ENCODE measurements at places on chromosomes 7 and 10.
A peak's percentile ranks its signal among the peaks of the same experiment; 100 is the strongest.

- peak; percentile 62 for DNase-seq
These were observed 9.3 kb upstream of the CHCHD1 start for GRCh38 chr10:73772281-73773151.

- peak; percentile 38 for DNase-seq
These were observed 26.2 kb downstream of the ADK start for GRCh38 chr10:74177140-74177677.

DNA sequence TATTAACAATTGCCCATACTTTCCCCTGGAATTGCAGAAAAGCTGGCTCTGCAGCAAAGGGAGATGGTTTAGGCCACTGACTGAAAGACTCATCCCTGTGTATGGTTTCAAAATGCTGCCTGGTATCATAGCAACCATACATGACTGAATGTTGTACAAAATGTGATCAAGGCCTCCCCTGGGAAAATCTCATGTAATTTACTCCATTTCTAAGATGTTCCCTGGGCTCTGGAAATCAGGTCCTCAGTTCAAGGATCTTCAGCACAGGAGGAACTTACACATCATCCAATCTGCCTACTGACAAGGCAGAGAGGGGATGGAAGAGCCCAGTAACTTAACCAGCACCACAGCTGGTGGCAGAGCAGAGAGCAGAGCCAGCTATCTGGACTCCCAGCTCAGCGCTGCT lies 111.8 kb downstream of the JAZF1 start:
- DNase-seq: no peak

DNA sequence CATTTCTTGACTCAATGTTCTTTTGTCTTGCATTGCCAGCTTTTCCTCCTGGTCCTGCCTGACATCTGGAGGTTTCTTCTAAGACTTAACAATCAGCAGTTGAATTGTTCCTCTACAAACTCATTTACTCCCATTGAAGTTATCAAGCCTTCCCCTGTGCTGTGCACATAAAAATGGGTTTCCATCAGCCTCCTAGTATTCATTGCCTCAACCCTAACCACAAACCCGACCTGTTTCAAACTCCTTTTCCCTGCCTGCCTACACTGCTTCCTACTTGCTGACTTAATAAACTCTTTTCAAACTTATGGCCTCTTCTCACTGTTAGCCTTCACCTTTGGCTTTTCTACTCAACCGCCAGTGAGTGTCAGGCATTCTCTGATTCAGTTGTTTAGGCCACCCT lies 9.4 kb upstream of the CDK6 start:
- DNase-seq: no peak

DNA sequence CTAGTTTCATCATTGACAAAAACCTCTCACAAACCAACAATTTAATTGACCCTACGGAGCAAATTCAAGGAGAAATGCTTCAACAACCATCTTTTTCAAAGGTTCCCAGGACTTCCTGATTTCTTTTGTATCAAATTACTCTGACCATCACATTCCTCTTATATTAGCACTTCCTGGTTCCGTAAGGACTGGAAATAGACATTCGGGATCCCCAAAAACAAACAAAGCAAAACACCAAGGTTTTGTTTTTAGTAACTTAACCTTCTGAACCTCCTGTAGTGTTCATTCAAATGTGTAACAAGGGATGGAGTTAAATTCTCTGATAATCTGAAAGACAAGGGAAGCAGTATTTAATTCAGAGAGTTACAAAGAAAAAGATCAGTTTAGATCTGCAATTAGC lies 387.6 kb upstream of the NRP1 start:
- no peak for DNase-seq

DNA sequence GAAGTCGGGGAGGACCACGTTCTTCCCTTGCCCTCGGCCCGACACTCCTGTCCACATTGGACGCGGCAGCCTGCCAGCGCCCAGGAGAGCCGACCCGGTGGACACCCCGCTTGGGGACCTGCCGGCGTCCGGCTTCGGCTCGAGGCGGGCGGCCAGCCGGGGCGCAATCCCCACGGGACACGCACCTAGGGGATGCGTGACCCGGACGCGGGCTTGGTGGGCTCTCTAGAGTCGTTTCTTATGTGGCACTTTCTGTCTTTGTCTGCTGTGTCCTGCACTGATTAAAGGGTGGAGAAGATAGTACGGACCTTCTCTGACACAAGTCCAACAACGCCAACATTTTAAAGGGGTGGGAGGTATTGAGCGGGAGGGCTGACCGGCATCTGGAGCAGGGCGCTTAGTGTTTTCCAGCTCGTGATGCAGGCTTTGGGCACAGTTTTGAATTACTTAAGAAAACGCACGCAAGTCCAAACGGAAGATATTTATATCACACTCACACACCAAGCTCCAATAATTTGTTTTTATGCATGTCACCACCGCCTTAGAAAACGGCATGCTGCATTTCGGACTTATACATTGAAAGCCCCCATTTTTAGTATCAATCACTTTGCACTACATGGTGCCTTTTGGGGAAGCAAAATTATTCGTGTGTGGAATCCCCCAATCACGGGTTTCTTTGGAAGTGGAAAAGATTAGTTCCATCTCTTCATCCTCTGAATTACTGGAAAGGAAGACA lies 3.9 kb upstream of the SPAG6 start:
- no peak for DNase-seq

DNA sequence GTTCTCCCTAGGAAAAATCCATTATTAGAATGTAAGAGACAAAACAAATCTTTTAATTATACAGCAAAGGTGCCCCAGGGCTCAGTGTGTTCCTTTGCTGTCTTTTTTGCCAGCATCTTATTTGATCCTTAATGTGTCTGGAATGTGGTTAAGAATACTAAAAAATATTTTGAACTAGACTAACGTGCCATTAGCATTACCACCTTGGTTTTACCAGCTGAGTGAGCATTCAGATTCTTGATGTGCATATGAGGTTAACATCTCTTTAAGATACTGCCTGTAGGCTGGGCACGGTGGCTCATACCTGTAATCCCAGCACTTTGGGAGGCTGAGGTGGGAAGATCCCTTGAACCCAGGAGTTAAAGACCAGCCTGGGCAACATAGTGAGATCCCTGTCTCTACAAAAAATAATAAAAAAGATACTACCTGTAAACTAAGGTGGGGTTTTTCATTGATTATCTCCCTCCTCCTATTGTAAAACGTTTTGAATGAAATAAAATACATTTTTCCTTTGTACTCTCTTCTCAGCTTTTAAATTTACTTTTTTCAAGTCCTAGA lies 96.6 kb downstream of the CCNY start:
- DNase-seq: no peak

- peak; percentile 67 for DNase-seq
These were observed 64.5 kb upstream of the SYPL1 start for GRCh38 chr7:106176414-106177299.

- DNase-seq: no peak
These were observed 730.4 kb downstream of the PHTF2 start for GRCh38 chr7:78528964-78529363.

- DNase-seq: no peak
These were observed 967 bp downstream of the ADARB2 start for GRCh38 chr10:1736144-1736971.

DNA sequence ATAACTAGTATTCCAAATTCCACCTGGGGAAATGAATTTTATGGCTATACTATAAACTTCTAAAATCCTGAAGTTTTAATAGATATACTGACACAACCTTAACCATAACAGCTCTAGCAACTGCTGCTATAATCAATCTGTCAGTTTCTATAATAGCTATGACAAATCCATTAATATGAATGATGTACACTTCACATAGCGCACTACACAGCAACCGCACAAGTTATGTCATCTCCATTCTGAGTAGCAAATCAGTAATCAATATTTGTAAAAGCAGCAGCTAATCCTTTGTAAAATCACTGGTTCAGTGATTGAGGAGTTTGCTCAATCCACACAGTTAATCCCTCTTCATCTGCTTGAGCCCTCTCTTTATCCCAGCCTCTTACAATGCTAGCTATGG lies 105.3 kb downstream of the SKAP2 start:
- no peak for DNase-seq

Data from stimulated activated CD4-positive, alpha-beta T cell treated with anti-CD3 and anti-CD28 coated beads, Interleukin-15, amount 100 ng/mL, for 1 hour (primary cell).